ENCODE measurements at places on chromosomes 4 and X.
A peak's percentile ranks its signal among the peaks of the same experiment; 100 is the strongest.

DNA sequence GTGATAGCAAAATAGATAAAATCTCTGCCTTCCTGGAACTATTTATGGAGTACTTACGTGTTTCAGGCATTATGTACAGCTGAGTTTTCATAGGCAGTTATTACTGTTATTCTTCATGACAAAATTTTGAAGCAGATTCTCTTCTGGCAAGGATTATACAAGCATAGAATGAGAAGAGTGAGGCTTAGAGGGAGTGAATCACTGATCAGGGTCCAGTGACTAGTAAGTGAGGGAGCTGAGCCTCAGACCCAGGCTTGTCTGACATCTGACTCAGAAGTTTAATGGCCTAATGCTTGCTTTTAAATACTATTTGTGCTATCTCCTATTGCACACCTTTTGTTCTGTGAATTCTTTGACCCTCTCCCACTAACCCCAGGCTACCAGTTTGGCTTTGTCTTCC is 110.6 kb downstream of the DTHD1 start:
- DNase-seq: no peak

DNA sequence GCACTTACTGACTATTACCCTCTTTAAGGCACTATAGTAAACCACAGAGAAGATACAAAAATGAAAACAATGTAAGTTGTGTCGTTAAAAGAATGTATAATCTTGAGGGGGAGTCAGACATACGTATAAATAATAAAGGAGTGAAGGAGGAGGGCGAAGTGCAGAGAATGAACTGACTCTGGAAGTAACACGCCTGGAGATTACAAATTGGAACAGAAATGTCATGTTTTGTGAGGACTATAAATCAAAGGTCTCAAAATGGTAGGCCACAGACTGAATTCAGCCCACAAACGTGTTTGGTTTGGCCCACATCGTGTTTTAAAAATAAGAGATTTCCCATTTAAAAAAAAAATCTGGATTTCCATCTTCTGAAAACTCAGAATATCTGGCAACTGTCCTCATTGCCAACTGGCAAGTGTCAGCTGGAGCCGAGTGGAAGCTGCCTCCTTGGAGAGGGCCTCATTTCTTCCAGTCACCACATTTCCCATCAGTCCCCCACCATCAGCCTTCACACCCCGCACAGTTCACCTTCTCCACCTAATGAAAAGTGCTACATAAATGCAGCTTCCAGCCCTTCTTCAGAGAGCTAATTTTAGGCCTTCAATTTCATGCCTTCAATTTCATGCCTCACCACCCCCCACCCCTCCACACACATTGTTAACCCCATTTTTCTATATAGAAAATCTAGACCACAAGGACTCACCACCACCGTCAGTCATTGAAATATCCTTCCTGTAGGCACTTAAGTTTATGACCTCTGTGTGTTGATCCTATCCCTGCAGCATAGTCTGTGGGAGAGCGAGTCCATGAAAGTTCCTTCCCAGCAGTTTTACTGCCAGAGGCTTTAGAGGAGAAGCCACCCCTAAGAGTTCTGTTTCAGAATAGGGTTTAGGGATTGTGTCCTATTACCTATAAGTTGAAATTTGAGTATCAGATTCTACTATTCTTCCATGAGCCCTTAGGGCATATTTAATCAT is 32.0 kb upstream of the COL25A1 start:
- no peak for DNase-seq

DNA sequence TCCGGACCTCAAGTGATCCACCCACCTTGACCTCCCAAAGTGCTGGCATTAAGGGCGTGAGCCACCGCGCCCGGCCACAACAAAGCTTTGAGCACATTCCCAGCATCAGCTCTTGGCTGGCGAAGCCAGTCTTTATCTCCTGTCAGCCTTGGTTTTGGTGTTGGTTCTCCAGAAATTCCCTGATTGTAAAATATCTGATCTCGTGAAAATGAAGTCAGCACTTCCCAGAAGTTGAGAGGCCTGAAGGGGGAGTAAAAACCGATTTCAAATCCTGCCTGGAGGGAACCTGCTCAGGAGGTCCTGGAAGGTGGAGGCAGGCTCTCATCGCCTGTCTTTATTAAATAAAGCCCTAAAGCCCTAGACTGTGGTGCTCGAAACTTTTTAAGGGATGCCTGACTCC is 33.6 kb downstream of the PTTG2 start:
- no peak for DNase-seq

GRCh38 chr4:140312100-140312499 is 61.3 kb upstream of the SCOC start:
- no peak for DNase-seq

DNA sequence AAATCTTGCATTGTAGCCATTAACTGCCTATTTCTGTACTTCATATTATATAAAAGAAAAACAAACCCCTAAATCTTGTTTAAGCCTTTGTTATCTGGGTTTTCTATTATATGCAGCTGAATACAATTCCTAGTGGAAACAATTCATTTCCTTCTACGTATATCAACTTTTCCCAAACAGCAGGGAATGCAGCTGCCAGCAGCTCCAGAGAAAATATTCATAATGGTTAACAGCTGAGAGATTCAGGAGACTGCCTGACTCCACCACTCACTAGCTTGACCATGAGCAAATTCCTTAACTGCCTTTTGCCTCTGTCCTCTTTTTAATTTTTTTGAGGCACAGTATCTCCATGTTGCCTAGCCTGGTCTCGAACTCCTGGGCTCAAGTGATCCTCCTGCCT is 146.2 kb downstream of the SPATA18 start:
- no peak for DNase-seq

DNA sequence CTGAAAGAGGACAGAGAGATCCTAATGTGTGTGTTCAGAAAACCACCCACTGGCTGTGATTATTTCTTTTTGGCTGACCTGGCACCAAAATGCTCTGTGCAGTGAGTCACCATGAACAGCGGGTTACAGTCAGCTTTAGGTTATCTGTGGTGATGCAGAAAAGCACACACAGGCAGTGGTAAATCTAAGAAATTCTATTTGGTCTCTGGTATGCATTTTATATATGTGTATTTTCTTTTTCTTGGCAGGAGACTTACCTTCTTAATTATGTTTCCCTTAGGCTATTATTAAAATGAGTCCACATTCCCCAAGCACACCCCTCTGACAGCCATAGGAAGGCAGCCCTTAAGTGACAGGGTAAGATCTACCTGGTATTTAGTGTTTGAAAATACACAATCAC is 79.1 kb upstream of the TFDP3 start:
- DNase-seq: no peak

- DNase-seq: no peak
These were observed 32.0 kb downstream of the HAND2 start for GRCh38 chr4:173498023-173498422.

DNA sequence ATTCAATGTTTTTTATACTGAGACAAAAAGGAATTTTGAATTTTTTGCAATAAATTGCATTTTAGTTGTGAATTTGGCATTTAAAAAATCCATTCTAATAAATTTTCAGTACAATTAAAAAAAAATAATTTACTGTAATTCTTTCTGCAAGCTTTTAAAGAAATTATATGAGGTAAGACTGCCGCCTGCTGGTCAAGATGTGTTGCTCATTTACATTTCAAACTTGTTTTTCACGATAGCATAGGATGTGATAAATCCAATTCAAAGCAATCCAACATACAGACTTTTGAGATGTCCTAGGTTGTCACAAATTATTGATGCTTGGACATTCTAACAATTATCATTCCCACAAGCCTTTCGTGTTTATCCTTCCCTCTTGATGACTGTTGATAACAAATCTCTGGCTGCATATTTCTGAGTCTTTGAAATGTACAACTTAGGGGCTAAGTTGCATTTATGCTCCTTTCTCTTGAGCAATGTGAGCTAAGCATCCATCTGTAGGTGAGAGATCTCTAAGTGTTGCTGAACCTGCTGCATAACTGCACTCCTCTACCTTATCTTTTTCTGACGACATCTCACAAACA is 21.7 kb upstream of the MFAP3L start:
- peak; percentile 31 for DNase-seq

DNA sequence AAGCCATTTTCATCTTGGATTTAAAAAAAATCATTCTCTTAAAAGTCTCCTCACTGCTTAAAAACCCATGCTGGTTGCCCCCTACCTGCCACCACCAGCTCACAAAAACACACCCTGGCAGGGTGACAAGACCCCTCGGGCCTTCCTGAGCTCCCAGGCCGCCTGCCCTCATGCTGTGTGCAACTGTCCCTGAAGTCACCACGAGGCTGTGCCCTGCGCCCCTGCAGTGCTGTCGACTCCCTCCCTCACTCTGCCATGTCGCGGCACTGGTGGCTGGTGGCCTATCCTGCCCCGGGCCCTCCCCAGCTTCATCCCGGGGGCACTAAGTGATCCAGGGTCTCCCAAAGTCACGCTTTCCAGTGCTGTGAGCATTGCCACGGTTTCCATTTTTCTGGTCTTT is 46.3 kb upstream of the ADRA2C start:
- no peak for DNase-seq

DNA sequence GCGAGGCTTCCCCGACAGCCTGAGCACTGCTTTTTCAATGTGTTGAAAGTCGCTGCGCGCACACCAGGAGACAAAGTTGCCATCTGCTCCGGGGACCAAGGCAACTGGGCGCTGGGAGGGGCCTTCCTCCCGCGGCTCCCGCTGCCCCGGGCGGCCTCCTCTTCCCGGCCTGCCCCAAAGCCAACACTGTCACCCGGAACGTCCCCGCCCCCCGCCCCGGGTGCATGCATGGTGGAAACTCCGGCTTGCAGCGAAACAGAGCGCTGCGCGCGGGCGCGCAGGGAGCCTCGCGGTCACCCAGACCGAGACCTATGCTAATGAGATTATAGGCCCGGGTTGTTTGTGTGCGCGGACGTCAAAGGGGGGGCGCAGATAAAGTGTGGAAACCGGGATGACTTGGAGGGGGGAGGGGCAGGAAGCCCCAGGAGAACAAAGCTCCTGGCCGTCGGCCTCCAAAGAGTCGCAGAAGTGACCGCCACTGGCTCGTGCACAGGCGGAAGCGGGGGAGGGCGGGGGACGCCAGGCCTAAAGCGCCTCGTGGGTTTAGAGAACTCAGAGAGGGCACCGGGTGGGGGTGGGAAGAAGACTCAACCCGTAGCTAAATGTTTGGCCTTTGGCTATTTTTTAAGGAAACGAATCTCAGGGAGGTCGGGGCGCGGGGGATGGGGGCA is 88.8 kb downstream of the BCOR start:
- DNase-seq: peak; percentile 14

- DNase-seq: no peak
These were observed 79.4 kb upstream of the TTC29 start for GRCh38 chr4:147025042-147025441.

- DNase-seq: no peak
These were observed 29.2 kb downstream of the FANCB start for GRCh38 chrX:14843666-14844065.

DNA sequence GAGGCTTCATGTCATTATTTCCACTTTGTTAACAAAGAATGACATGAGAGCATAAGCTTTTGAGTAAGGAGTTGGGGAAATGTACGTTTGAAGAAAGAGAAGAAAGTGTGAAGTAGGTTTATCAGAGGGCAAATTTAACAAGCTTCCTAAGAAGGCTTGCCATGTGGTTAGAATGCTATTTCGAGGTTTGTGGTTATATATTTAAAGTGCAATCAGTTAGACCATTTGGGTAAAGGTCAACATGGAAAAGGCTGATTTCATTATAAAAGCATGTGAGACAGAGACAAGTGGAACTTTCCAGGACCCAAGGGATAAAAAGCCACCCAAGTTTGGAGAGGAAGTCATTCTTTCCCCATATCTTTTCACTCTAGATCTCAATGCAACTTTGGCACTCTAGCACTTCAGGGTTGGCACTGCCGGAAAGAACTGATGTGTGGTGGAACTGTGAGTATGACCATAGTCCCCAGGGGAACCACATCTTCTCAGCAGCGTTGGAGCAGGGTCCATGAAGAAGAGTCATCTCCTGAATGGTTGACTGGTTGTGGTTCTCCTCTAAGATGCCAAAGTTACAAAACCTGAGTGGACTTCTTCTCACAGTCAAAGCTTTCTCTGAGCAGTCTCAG is 529.9 kb downstream of the MID1IP1 start:
- DNase-seq: no peak

GRCh38 chr4:28385801-28386200 is 1525.2 kb downstream of the STIM2 start:
- DNase-seq: no peak

- no peak for DNase-seq
These were observed 661 bp downstream of the S100P start for GRCh38 chr4:6694177-6694901.

- DNase-seq: no peak
These were observed 2394.2 kb upstream of the AGA start for GRCh38 chr4:179836179-179837075.

DNA sequence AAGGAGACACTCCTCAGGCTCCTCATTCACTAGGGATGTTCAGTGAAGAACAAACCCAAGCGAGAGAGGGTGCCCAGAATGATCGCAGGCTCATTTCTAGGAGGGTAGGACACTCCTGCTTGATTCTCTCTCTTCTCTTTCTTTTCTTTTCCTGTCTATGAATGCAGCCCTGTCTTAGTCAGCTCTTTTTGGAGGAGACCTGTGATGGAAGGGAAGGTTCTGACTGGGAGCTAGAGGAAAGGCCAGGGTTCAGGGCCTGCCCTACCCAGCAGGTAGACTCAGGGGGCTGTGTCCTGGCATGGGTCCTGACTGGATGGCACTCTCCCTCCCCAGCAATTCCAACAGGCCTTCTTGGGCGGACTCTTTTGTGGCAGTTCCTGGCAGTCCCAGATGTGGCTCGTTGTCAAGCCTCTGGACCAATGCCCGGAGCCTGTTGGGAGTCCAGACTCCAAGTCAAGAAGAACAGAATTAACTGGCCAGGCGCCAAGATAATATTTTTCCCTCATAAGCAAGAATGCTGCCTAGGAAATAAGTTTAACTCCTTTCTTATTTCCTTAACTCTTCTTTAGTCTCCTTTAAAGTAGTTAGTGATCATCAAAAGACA is 139.4 kb upstream of the SCML1 start:
- no peak for DNase-seq

DNA sequence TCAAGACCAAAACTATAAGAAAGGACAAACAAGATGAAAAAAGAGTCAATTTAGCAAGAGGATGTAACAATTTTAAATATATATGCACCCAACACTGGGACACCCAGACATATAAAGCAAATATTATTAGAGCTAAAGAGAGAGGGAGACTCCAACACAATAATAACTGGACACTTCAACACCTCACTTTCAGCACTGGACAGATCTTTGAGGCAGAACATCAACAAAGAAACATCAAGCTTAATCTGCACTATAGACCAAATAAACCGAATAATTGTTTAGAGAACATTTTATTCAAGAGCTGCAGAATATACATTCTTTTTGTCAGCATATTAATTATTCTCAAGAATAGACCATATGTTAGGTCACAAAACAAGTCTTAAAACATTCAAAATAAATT is 109.7 kb upstream of the TET2 start:
- no peak for DNase-seq

- no peak for DNase-seq
These were observed 24.7 kb downstream of the OFD1 start for GRCh38 chrX:13759152-13759718.

GRCh38 chr4:4800646-4801408 is 58.6 kb upstream of the MSX1 start:
- DNase-seq: no peak

GRCh38 chrX:41538707-41539106 is 91.6 kb downstream of the NYX start:
- DNase-seq: no peak

GRCh38 chr4:185654965-185655554 is 119.8 kb upstream of the PDLIM3 start:
- no peak for DNase-seq
